ENCODE measurements at places on chromosomes 3 and 15.

GRCh38 chr15:95142531-95142930 lies 911.2 kb downstream of the MCTP2 start:
- DNase-seq = no peak

GRCh38 chr15:48634893-48635292 lies 10.6 kb downstream of the FBN1 start:
- no peak for DNase-seq

DNA sequence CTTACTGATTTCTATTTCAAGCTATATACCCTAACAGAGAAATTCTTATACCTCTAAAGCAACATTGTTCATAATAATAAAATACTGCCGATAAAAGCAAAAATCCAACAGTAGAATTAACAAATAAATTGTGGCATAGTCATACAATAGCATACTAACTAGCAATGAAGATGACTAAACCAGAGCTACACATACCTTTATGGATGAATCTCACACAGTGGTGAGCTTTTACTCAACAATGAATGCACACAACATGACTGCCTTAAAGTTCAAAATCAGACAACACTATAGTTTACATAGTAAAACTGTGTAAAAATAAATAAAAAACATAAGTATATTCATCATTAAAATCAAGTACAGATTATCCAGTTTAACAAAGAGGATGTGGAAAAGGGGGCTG lies 99.1 kb downstream of the NR1I2 start:
- DNase-seq = no peak

- DNase-seq = no peak
Observed at GRCh38 chr3:161914703-161915417, 418.3 kb downstream of the OTOL1 start.

GRCh38 chr15:94346282-94346681 lies 114.9 kb downstream of the MCTP2 start:
- DNase-seq = no peak

DNA sequence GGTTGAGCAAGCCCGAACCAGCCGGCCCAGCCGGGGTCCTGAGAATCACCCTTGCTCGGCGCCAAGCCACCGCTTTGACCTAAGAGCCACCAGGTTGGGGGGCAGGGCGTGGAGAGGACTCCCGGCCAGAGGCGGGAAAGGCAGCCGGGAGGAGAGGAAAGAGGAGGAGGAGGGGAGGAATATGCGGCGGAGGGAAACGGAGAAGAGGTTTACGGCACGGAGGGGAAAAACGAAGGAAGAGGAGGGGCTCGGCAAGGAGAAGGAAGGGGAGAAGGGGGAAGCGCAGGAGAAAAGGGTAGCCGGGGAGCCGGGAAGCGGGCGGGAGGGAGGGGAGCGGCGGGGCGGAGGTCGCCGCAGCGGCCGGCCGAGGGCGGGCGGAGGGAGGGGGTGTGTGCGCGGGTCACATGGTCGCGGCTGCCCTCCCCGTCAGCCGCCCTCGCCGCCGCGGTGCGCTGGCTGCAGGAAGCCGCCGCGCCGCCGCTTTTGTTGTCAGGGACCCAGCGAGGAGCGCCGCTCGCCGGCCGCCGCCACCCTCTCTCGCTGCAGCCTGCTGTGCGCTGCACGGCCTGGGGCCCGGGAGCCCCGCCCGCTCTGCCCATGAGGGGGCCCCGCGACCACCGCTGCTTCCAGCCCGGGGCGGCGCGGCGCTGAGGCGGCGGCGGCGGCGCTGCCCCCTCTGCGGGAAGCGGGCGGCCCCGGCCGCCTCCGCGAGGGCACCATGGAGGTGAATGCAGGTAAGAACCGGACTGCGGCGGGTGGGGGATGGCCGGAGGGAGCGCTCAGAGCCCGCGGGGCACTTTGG lies at the start of gene NR1D2:
NR1D2 (plus strand) TSS at position 426 of the 802 bp plus-strand sequence; CDS start at position 719, 293 bp downstream.
- DNase-seq = peak; percentile 83

DNA sequence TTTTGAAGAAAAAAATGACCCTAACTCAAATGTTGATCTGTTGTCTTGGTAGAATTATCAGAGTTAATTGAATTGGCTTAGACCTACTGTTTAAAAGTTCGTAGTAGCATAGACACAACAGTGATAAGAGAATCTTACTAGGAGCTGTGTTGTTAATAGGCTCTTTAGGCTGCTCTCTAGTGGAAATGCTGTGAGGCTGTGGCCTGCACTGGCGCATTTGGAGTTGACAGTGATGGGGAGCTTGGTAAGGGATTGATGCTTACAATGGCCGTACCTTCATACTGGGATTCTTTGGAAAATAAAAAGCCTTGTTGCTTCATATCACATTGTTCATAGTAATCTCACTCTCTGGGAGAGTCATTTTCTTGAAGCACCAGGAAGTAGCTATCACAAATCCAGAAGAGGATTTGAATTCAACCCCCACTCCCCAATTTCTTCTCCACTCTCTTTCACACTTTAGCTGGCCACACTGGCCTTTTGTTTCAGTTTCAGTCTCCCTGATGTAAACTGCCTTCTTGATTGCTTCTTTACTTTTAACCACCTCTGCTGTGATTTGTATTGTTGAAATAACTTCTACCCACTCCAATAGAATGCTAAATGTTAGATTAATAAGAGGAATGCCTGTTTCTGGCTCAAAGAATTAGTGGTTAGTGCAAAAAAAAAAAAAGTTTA lies 56.6 kb downstream of the CEP63 start:
- no peak for DNase-seq

- no peak for DNase-seq
Observed at GRCh38 chr3:73298243-73299183, 237.1 kb downstream of the EBLN2 start.
